ENCODE measurements at places on chromosomes 1 and 21. TPM values are rescaled to one million over a fixed set of nuclear protein-coding genes. Genes with fewer than 3 reads are reported as not detected.

Gene PRR9
- total RNA-seq = not detected

DNA sequence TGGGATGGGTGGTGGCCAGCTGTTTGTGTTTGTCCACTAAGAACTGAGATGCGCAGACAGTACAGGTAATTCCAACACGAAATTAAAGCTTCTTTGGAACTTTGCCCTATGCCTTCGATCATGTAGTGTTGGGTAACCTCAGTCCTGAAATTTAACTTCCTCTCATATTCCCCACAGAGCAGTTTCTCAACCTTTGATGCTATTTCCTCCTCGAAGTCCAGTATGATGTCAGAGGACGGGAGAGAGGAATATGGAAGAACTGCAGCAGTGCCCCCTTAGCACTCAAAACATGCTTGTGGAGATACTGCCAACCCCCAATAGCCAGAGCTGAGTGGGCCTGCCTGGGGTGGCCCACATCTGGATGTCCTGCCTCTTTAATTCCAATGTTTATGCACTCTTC lies 3.6 kb downstream of the LPAR3 start:
- H3K27ac ChIP-seq = no peak overlapping the region
- no peaks in the 10 kb centered on the region for H3K36me3 ChIP-seq
- no peak for DNase-seq
- peaks cover 46% of the 10 kb centered on the region for H3K27me3 ChIP-seq
- no peak overlapping the region for H3K4me3 ChIP-seq

DNA sequence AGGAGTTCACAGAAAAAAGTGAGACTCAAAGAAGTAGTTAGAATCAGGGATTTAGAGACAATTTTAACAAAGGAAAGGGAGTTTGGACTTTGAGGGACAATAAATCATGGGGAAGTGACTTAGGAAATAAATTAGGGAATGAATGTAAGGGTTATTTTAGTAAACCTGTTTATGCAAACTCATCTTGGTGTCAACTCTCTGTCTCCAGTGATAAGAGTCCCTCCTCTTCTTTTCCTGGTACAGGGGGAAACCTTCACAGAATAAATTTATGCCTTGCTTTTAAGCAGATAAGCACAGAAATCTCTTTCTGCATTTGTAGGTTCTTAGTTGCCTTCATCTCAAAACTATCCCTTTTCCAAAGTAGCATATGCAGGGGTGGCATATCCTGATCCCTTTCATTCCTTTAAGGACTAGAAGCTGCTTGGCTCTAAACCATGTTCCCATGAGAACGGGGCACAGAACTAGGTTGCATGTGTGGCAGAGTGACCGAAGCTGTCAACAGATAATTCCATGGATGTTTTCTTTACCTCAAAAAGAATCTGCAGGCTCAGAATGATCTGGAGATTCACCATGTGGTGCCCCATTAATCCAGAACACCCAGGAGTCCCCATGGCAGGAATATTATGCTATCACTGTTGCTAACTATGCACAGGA lies 155.4 kb downstream of the ZNF648 start:
- no peaks in the 10 kb centered on the region for H3K4me1 ChIP-seq
- no peak overlapping the region for H3K4me3 ChIP-seq
- H3K27me3 ChIP-seq = no peaks in the 10 kb centered on the region
- DNase-seq = no peak
- no peak overlapping the region for H3K27ac ChIP-seq
- H3K36me3 ChIP-seq = no peaks in the 10 kb centered on the region

DNA sequence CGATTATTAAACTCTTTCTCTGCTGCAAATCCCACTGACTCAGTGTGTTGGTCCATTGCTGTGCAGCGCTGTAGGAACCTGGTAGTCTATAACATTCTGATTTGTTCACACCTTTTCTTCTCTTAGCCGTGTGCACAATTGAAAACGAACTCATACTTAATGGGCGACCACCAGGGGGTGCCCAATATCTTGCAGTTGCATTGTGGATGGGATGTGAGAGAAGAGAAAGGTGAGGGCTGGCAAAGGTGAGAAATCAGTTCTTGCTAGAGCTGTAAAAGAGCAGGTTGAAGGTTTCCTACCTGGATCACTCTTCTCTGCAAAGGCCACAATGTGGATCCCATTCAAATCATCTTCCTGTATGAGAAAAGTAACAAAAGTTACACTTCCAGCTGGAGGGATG lies 51.0 kb downstream of the CASQ2 start:
- no peak overlapping the region for H3K27ac ChIP-seq
- no peak overlapping the region for H3K4me3 ChIP-seq
- H3K4me1 ChIP-seq = peaks cover 5% of the 10 kb centered on the region
- peaks cover 50% of the 10 kb centered on the region for H3K27me3 ChIP-seq
- no peak for DNase-seq
- H3K36me3 ChIP-seq = no peaks in the 10 kb centered on the region

- H3K4me1 ChIP-seq = no peaks in the 10 kb centered on the region
- no peak for DNase-seq
- H3K27me3 ChIP-seq = peaks cover 26% of the 10 kb centered on the region
- no peaks in the 10 kb centered on the region for H3K36me3 ChIP-seq
Observed at GRCh38 chr1:42052072-42052699, 101.0 kb upstream of the GUCA2B start.

Gene ZZZ3
- 54.3 TPM for total RNA-seq

Gene GBP7
- total RNA-seq = not detected
